ENCODE measurements at places on chromosomes 11 and 22.
A peak's percentile ranks its signal among the peaks of the same experiment; 100 is the strongest.

DNA sequence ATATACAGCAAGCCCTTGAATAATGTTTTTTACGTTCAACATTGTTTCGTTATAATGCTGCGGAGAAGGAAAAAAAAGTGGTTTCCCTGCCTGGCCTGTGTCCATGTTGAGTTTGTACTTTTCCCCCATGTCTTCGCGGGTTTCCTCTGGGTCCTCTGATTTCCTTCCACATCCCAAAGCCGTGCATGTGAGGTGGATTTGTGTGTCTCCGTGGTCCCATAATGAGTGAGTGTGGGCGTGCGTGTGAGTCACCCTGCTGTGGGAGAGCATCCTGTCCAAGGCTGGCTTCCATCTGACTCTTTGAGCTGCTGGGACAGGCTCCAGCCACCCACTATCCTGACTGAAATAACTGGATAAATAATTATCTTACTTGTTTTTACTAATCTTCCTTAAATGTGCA lies 29.6 kb upstream of the SNX19 start:
- DNase-seq: no peak

GRCh38 chr11:31646216-31646615 lies 136.6 kb downstream of the ELP4 start:
- DNase-seq: no peak

GRCh38 chr11:110086892-110087309 lies 6.3 kb upstream of the ZC3H12C start:
- DNase-seq: no peak

DNA sequence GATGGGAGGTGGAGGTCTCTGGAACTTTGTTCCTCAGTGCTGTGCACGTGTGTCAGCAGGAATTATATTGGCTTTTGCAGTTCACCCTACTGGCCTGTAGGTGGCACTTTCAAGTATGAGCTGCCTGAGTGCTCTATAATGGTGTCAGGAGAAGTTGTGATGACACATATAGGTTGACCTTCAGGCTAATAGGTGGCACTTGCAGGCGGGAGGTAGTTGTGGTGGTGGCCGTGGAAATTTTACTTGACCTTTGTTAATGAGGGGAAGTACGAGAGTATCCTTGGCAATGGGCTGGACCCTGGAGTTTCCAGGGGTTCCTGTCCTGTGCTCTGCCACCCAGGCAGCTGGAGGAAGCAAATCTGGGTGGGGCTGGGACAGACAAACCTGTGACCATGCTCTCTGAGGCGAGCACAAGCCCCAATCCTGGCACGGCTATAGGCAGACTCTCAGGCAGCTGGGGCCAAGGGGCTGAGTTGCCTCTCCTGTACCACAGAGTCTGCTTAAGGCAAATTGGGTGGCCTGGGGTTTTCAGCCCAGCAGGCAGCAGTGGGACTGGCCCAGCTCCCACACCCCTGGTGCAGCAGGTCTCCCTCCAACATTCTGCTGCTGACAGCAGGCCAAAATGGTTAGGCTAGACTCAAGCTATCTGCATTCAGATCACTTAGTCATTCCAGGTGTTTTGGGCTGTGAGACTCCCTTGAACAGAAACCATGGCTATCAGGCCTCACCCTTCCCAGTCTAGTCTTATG lies 147.5 kb upstream of the CTSC start:
- peak; percentile 14 for DNase-seq

GRCh38 chr11:112722876-112723275 lies 238.3 kb upstream of the NCAM1 start:
- no peak for DNase-seq

GRCh38 chr11:18699269-18699596 lies 654 bp downstream of the TMEM86A start:
- DNase-seq: no peak

DNA sequence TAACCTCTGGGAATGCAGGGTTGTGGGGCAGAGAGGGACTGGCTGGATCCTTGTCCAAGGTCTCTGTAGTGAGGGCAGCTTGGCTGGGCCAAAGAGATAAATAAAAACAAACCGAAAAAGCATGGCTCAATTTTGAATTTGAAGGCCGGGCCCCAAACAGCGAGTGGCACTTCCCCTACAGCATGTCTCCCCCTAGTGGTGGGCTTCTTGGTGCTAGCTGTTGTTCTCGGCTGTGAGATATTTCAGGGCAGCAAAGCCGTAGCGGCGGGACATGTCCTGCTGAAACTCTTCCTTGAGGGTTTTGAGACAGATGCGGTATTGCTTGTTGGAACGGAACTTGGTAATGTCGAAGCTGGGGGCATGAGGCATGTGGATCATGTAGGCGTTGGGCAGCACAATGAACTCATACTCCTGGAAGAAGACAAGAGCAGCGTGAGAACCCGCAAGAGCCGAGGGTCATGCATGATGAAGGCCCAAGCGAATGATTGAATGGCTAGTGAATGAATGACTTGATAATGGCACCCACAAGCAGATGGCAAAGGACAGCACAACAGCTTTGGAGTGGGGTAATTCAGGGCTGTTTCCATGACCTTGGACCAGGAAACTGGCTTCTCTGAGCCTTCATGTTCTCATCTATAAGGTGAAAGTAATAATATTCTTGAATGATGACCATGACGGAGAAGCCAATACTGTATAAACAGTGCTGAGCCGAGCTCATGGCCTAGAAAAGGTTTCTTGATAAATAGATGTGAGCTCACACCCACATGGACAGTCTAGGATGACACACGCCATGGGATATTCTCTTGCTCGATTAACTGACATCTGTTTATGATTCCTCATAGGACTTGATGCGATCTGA lies 216.3 kb upstream of the SYN3 start:
- DNase-seq: no peak

DNA sequence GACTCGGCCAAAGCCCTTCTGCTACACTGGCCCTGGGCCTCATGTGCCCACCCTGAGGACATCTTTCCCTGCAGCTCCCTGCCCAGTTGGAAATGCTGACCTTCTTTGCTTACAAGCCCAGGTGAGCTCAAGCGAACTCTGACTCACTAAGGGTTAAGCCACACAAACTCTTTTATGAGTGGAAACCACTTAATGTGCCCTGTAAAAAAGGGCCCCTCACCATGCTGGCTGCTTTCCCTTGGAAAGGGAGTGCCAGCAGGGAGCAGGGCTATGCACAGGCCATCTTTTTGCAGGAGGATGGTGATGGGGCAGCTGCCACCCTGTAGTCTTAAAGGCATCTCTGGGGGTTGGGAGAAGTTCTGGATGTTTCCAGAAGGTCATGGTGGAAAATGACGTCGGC lies 18.7 kb downstream of the EHF start:
- DNase-seq: no peak

- DNase-seq: no peak
Measured at GRCh38 chr11:2911088-2911784, 18.0 kb downstream of the PHLDA2 start.

DNA sequence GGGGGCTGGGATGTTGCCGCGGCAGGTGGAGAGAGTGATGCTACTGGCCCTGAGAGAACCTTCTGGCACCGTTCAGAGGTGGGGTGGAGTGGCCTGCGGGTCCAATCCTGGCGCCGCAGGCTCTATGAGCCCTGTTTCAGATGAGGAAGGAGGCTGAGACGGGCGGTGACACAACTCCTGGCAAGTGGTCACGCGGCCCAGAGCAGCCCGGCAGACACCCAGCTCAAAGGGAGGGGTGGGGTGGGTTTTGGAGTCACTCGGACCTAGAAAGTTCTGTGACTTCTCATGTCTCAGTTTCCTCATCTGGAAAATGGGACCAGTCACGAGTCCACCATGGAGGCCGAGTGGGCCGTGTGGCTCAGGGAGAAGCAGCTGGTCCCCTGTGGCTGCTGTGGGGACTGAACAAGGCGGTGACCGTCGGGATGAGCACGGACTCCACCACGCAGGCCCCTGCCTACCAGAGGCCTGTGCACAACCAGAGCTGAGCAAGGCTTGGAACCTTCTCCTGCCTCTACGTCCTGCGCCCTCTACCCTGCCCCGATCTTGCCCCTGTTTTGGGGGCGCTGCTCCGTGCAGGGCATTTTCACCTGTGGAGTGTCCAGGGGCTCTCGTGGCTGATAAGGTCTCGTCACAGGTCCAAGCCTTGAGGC lies 3.7 kb downstream of the TSPO start:
- DNase-seq: no peak

GRCh38 chr22:38706101-38706900 lies 557 bp downstream of the GTPBP1 start:
- DNase-seq: peak; percentile 18

DNA sequence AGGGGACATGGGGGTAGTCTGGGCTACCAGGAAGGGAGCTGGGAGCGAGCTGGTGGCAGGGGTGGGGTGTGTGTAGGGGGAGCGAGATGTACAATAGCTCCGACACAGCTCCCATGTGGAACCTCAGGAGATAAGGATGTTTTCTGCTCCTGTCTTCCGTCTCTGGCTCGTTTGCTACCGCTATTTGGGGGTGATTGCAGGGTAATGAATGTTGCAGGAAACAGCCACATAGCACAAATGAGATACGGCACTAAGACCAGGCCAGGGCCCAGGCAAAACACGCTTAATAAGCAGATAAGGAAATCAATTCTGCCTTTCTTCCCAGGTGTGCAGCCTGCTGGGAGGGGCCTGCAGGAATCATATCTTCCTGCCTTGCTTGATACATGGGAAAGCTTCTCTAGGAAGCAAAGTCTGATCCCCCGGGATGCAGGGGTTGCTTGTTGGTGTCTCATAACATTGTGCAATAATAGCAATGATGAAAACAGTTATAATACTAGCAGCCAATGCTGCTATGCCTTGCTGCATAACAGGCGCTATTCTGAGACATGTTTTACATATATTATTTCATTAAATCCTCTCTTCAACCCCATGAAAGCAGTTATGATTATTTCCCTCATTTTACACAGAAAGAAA lies 158.7 kb downstream of the ST3GAL4 start:
- no peak for DNase-seq

DNA sequence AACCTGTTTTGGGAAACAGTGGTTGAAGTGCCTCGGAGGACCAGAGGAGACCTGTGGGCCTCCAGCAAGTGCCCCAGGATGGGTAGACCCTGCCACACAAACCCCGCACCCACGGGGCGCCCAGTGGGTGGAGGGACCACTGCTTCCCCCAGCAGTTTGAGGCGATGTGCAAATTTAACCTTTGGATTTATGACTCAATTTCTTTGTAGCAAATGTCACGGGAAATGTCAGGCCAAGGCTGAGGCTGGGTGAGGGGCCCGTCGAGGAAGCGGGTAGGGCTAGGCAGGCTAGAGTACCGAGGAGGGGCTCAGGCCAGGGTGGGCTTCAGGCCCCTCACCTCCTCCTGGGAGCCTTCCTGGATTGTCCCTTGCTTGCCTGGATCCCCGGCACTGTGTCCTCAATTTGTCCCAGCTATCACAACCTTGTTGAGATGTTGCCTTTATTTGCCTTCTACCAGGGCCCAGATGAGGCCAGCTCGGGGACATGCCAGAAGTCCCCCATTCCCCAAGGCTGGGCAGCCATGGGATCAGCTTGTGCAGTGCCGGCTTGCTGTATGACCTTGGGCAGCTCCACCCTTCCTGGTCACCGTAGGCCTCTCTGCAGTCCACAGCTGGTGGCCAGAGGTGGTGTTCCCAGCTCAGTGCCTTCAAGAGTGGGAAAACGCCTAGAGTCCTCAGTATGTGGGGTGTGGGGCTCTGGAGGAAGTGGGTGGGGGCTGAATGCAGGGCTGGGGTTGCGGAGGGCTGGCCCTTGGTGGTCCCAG lies 39.5 kb upstream of the PRODH start:
- DNase-seq: no peak

- DNase-seq: no peak
Measured at GRCh38 chr11:75516886-75517285, 8.9 kb downstream of the GDPD5 start.

DNA sequence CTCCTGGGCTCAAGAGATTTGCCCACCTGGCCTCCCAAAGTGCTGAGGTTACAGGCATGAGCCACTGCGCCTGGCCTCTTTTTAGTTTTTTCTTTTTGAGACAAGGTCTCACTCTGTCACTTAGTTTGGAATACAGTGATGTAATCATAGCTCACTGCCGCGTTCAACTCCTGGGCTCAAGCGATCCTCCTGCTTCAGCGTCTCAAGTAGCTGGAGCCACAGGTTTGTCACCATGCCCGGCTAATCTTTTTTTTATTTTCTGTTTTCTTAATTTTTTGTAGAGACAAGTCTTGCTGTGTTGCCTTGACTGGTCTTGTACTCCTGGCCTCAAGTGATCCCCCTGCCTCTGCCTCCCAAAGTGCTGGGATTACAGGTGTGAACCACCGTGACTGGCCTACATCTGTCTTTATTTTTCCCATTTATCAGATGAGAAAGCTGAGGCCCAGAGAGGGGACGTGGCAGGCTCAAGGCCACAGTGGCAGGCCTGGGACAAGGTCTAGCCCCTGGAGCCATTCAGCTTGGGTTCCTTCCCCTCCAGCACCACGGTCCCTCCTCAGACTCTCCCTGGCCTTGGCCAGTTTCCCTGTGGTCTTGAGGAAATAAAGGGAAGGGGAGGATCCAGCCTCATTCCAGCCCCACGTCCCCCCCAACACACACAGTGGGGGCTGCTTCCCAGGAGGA lies 2.8 kb upstream of the KDELR3 start:
- no peak for DNase-seq

DNA sequence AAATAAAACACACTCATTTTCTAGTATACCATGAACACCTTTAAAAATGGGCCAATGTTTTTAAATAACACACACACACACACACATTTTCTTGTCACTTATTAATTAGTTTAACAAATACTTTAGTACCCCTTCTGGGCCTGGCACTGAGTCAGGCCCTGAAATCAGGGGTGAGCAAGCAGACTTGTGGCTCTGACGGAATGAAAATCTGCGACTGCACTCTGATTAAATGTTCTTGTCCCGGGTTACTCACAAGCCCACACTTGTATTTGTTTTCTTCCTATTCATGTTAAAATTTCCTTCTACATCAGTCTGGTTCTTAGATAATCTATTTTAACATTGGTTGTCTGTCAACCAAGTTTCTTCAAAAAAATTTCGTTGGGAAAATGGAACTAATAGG lies 43.0 kb upstream of the PDGFD start:
- DNase-seq: no peak

DNA sequence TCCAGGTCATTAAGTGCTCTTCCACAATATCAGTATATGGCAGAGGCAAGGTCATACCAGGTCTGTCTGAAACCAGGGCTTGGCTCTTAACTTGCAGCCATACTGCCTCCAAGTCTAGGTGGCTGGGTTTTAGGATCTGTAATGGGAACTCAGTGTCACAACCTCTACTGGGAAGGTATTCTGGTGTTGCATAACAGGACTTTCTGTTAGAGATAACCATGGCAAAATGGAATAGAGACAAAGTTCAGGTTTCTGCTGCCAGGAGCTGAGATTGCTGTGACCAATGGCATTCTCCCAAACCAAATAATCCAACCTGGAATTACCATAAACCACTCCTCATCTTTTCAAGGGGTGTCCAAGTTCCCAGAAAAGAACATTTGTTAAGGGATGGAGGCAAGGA lies 6.8 kb upstream of the SAA1 start:
- no peak for DNase-seq

GRCh38 chr11:118136801-118137200 lies 15.8 kb downstream of the SCN4B start:
- no peak for DNase-seq

- DNase-seq: no peak
Measured at GRCh38 chr11:92790366-92790765, 179.1 kb upstream of the MTNR1B start.

- DNase-seq: no peak
Measured at GRCh38 chr11:134398079-134398444, 14.0 kb downstream of the B3GAT1 start.

- DNase-seq: no peak
Measured at GRCh38 chr11:102971766-102972165, 16.2 kb upstream of the MMP13 start.
